ENCODE measurements at places on chromosomes 2 and 18.

DNA sequence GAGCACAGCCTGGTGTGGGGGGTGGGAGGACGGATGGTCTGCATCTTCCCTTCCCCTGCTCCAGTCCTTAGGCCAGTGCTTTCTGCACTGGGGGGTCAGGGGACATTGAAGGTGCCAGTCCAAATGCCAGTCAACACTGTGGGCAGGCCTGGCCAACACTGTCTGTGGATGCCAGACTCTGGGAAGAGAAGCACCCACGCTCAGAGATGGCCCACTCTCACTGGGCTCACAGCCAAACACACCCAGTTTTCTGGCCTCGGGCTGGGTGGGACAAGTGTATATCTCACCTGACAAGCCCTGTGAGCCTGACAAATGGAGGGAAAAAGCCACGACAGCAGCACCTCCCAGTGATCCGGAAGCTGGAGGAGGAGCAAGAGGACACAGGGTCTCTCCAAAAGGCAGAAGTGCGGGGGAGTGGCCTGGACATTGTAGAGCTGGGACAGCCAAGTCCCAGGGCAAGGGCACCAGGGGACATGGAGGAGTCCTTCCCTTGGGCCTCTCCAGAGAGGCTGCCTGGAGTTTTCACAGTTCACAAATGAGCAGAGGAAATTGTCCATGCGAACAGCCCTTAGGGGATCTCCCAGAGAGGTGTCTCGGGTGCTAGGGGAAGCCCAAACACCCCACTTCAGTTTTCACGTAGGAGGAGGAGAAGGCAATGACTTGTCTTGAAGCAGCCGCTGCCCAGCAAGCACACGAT is 79.3 kb downstream of the SDC1 start:
- DNase-seq, result no peak

DNA sequence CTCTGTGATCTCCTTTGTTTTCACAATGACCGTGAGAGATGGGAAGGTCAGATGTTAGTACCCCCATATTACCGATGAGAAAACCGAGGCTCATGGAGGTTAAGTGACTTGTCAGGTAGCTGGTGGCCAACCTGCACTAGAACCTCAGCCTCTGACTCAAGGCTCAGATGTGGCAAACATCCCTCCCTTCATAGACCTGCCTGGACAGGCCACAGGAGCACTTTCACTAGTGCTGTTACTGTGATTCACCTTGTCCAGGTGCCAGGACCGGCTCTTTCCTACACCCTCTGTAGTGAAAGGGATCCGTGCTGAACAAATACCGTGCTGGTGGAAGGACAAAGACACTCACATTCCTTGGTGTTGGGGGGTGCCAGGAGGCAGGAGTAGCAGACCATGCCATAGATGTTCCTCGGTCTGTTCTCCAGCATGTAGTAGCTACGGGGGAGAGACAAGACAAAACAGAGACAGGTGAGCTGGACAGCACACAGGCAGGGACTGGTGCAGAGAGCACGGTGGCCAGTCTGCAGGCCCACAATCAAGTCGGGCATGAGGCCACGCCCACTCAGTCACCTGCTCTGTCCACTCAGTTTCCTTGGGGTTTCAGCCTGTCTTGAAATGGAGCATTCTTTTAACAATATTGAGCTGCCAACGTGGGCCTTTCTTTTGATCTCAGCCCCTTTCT is 65.9 kb downstream of the EDAR start:
- no peak for DNase-seq

GRCh38 chr2:64124571-64124970 is 19.6 kb downstream of the PELI1 start:
- DNase-seq, result no peak

- no peak for DNase-seq
Observed at GRCh38 chr2:235651643-235652042, 157.8 kb downstream of the AGAP1 start.

GRCh38 chr2:188952901-188953300 is 21.3 kb upstream of the COL3A1 start:
- DNase-seq, result no peak

- DNase-seq, result no peak
Observed at GRCh38 chr2:68469935-68470334, 2.5 kb downstream of the APLF start.

DNA sequence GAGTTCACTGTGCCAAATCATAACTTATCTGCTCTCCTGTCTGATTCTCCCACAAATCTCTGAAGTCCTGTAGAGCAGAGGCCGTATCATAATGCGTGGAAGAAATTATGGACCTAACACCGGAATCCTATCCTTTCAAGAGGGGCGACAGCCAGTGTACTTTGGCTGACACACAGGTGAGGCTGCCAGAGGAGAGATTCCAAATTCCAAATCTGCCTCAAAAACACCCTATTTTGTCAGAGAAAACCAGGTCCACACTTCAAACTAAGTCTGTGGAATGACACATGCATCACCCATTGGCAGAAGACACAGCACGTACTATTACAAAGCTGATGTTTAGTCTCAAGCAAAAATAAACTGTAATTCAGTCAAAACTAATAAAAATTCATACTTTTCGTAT is 139.2 kb upstream of the PID1 start:
- DNase-seq, result no peak

- DNase-seq, result peak; percentile 85
Observed at GRCh38 chr2:11753452-11753885, 7.0 kb downstream of the LPIN1 start.

All from endothelial cell of umbilical vein (primary cell).